ENCODE measurements at places on chromosomes 7 and 10.

- no peak for DNase-seq
Observed at GRCh38 chr10:16425449-16425848, 11.4 kb upstream of the PTER start.

DNA sequence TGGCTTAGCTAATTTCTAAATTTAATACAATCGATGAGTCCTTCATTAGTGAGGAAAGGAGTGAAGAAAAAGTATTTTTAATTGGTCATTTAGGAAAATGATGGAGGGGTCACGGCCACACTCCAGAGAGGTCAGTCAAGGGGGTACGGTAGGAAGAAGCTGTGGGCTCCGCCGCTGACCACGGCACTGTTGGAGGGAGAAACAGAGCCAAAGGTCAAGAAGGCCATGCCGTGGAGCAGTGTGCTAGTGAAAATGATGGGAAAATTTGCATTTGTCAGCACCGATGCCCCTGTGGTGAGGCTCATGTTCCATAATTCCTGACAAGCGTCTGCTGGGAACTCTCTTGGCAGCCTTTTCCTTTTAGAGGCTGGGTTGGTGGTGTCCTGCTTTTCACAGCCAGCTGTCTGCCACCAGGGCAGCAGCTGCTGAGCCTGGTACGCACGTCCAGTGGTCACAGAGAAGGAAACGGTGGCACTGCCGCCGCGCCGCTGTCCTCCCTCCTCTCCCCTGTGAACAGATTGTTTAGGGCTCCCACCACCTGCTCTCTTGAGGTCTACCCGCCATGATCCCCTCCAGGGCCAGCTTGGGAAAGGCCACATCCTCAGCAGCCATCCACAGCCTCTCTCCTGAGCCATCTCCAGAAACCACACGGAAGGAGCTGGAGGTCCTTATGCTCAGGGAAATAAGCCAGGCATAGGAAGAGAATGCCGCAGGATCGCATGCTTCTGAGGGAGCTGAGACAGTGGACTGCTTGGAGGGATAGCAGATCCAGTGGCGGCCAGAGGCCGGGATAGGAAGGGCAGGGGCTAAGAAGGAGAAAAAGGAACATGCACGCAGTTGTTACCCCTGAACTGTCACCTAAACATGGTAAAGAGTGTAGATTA, 263.7 kb upstream of the PPP2R2D start:
- DNase-seq: no peak

DNA sequence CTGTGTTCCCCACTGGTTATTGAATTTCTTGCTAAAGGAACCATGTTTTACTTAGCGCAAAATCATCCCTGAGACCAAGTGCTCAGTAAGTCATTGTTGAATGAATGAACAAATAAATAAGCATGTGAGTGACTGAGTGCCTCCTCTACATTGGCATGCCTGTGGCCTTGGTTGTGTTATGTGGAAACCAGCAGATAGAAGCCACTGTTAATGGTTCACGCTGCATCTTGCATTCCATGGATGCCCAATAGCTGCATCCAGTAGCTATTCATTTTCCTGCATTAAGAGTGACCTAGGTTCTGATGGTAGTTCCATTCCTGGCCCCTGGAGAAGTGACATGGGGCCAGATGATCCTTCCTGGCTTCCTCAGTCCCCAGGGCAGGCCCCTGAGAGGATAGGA, 113.3 kb upstream of the BMPER start:
- DNase-seq: no peak

GRCh38 chr10:73408061-73408460, 5.8 kb downstream of the ANXA7 start:
- DNase-seq: no peak

- no peak for DNase-seq
Observed at GRCh38 chr7:104175361-104175984, 32.3 kb downstream of the ORC5 start.

GRCh38 chr10:125878957-125879835, 1.9 kb downstream of the DHX32 start:
- peak; percentile 53 for DNase-seq

GRCh38 chr7:130226333-130226732, 18.7 kb downstream of the SSMEM1 start:
- no peak for DNase-seq

DNA sequence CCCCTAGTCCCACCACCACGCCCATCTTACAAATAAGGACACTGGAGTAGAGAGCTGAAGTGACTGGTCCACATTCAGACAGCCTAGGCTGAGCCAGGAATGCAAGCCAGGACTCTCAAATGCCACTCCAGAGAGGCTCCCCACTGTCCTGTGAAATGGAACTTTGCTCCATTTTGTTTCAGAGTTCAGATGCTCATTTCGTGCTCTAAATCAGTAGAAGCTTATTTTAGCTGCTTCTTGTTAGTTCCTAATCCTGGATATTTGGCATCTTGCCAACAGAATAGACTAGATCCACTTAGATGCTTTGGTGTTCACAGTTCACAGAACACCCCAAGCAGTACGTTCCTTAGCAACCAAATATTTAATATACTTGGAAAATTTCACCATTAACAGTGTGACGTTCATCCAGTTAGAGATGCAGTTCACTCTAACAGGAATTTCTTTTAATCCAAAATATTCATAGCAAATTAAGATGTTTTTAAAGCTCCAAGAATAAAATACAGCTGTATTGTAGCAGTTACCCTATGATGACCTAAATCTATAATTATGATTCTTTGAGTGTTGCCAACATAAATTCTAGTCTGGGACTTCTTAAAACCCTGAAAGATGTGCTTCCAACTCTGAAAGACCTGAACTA, 7.3 kb downstream of the MMP21 start:
- DNase-seq: no peak

GRCh38 chr7:2488272-2488645, 12.1 kb upstream of the GRIFIN start:
- no peak for DNase-seq

DNA sequence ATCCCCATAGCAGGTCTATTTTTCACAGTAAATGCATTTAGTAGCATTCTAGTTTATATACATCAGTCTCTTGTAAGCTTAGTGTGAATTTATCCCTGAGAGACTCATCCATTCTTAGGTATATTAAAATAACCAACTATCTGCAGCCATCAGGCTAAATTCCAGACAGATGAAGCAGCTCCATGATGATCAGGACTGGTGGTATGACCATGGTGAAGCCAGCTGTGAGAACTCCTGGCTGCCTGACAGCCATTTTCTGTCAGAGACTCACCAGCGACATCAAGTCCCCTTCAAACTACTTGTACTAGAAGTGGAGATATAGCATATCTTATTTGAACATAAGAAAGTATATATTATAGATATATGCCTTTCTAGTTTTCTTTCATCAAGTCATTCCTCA, 70.3 kb upstream of the GSDME start:
- DNase-seq: no peak

DNA sequence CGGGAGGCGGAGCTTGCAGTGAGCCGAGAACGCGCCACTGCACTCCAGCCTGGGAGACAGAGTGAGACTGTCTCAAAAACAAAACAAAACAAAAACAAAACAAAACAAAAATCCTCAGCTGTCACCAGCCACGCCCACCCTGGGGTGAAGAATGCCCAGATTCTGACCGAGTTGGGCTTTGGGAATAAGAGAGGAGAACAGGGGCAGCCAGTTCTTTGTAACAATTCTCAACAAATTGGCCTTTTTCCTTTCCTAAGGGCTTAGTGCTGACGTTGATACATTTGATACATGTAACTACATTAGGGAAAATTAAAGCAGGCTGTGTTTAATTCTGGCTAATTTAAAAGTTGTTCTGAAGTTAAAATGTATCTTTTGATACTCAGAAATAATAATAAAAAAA, 121.0 kb downstream of the EPC1 start:
- DNase-seq: no peak

- DNase-seq: no peak
Observed at GRCh38 chr10:99573790-99574189, 41.0 kb downstream of the NKX2-3 start.

DNA sequence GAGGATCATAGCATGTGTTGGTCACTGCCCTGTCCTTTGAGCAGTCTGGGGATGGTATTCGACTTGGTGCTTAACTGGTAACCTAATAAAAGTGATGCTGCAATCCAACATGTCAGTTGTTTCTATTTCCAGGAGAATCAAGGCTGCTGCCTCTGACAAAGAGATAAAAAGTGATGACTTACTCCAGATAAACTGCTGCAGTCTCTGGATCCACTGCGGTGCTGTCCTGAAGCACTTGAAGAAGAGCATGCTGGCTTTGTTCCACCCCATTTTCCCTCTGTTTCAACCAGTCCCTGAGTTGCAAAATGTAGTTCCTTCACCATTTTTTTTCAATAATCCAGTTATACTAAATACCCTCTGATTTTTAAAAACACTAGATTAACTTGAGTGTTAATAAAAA, 403.5 kb upstream of the ANKRD30A start:
- no peak for DNase-seq

GRCh38 chr7:134140889-134141867, 14.0 kb downstream of the LRGUK start:
- DNase-seq: peak; percentile 45

DNA sequence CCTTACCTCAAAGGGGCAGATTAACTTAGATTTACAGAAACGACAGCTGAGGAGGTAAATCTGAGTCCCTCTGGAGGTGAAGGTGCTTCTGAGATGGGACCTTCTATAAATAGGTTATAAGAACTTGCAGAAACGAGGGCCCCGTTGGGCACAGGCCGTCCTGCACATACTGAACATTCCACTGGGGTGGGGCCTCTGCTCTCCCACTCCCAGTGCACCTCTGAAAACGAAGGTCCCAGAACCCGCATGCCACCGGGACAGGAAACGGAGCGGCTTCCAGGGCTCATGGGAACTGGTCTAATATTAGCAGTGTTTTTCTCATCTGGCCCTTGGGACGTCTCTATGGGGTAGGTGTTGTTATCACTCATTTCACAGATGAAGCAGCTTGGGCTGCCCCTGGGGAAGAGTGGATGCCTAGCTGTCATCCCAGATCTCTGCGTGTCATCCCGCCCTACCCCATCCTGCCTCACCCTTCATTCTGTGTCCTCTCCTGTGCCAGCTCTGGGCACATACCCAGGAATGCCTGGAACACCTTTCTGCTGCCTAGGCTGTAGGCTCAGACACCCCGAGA, 19.6 kb downstream of the C10orf62 start:
- DNase-seq: no peak

GRCh38 chr7:77858278-77858677, 59.7 kb downstream of the PHTF2 start:
- DNase-seq: no peak

- no peak for DNase-seq
Observed at GRCh38 chr7:148031019-148031418, 559.5 kb upstream of the C7orf33 start.

DNA sequence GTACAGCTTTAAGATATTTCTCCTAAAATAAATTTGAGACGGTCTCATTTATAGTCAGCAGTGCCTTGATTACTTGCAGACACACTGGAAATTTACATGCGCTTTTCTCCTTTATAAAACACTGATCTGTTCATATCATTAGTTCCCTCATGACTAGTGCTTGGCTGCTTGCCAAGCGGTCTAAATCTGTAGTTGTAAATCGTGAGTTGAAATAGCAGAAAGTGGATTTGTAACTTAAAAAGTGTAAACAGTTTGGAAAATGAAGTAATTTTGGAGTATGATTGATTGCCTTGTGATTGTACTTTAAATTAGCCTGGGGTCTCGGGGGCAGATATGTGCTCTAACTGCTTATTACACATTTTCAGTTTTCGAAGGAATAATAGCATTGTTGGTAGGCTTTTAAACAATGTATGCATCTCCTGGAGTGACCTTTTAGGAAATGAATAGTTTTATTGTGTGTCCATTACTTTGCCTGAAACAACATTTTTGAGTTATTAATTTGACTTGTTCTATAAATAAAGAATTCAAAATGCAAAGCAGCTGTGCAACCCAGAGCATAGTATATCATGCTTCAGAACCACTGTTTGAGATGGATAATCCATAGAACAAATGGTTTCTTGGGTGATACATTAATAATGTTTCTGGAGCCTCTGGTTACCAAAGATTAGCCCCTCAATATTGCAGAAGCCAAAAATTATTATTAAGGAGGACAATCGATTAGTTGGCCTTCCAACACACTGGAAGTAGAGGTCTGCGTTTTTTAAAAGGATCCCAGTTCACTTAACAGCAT, 73.3 kb downstream of the ARID5B start:
- DNase-seq: no peak

DNA sequence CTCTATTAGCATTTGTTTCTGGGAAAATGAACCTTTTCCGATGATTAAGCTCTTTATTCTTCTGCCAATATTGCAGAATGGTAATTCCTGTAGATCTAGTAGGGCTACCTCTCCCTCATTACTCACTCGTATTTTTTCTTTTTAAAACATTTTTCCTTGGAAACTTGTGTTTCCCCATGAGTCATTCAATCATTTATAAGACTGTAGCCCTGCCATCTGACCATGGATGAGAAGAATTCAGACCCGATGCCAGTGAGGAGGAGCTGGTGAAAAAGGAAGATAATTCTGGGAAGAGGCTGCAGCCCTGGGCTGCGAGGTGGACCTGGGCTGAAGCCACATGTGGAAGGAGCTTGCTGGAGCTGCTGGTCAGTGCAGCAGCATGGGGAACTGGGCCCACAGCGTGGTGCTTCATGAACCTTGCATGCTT, 242.8 kb downstream of the KLF6 start:
- DNase-seq: peak; percentile 80

GRCh38 chr10:22133749-22134624, 83.8 kb downstream of the EBLN1 start:
- no peak for DNase-seq

GRCh38 chr7:26199301-26200037, 1.1 kb downstream of the HNRNPA2B1 start:
- DNase-seq: no peak

GRCh38 chr7:125908711-125909110, 979.1 kb upstream of the POT1 start:
- no peak for DNase-seq

Data from PC-9 (cell line).